ENCODE measurements at places on chromosomes 12 and 14. TPM values are rescaled to one million over a fixed set of nuclear protein-coding genes. Genes with fewer than 3 reads are reported as not detected.

The SOX5 gene
- not detected for total RNA-seq

The PTHLH gene
- total RNA-seq: not detected

The NUP37 gene
- 62.6 TPM for total RNA-seq

The TAS2R50 gene
- total RNA-seq: 2.0 TPM

The NKX2-8 gene
- total RNA-seq: not detected

The AKAP6 gene
- 0.45 TPM for total RNA-seq

The SLC25A47 gene
- total RNA-seq: not detected

The TMEM106C gene
- 161 TPM for total RNA-seq
